Myometrial cell (primary cell): ENCODE measurements at places on chromosomes 12 and 14. TPM values are rescaled to one million over a fixed set of nuclear protein-coding genes. Genes with fewer than 3 reads are reported as not detected.

KRT77 gene
- total RNA-seq, result not detected in 2 replicates

KRT3 gene
- total RNA-seq, result not detected in 2 replicates

SLC6A13 gene
- total RNA-seq, result not detected in 2 replicates

PRB2 gene
- not detected in 2 replicates for total RNA-seq

ZBTB39 gene
- total RNA-seq, result 2.3 and 2.7 TPM in 2 replicates
